Left ventricle myocardium inferior (tissue), 1 donor: ENCODE measurements at places on chromosomes 2 and 18. TPM values are rescaled to one million over a fixed set of nuclear protein-coding genes. Genes with fewer than 3 reads are reported as not detected.

TANK gene
- 27.8 TPM for total RNA-seq

APOB gene
- total RNA-seq, result 9.1 TPM

ZNF407 gene
- total RNA-seq, result 10.6 TPM

CCDC74A gene
- total RNA-seq, result 1.1 TPM

CXCR2 gene
- 0.96 TPM for total RNA-seq

BCL2 gene
- 7.3 TPM for total RNA-seq

GRCh38 chr2:10800163-10800562, 12.4 kb downstream of the PDIA6 start:
- H3K27ac ChIP-seq, result no peak overlapping the region
- no peak for DNase-seq
- H3K4me1 ChIP-seq, result peaks cover 15% of the 10 kb centered on the region
- H3K4me3 ChIP-seq, result no peak overlapping the region
- H3K27me3 ChIP-seq, result no peaks in the 10 kb centered on the region

GRCh38 chr18:35861367-35862118, 110.9 kb upstream of the RMP24 start:
- no peaks in the 10 kb centered on the region for H3K36me3 ChIP-seq
- H3K4me3 ChIP-seq, result peak overlapping the region; percentile 50
- H3K27ac ChIP-seq, result peak overlapping the region; percentile 83
- peak; percentile 30 for DNase-seq
- H3K27me3 ChIP-seq, result no peaks in the 10 kb centered on the region
- peaks cover 11% of the 10 kb centered on the region for H3K4me1 ChIP-seq

GRCh38 chr2:208175840-208176153, 12.4 kb upstream of the CRYGA start:
- peaks cover 3% of the 10 kb centered on the region for H3K27me3 ChIP-seq
- DNase-seq, result no peak
- no peak overlapping the region for H3K27ac ChIP-seq
- H3K4me1 ChIP-seq, result no peaks in the 10 kb centered on the region
- H3K4me3 ChIP-seq, result no peak overlapping the region

DNA sequence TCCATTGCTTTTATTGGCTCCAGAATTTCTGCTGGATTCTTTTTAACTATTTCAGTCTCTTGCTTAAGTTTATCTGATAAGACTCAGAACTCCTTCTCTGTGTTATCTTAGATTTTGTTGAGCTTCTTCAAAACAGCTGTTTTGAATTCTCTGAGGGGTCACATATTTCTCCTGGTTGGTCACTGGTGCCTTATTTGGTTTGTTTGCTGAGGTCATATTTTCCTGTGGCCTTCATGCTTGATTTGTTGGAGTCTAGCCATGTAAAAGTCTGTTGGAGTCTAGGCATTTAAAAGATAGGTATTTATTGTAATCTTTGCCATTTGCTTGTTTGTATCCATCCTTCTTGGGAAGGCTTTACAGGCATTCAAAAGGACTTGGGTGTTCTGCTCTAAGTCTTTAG, 398.7 kb downstream of the DSEL start:
- no peak overlapping the region for H3K27ac ChIP-seq
- H3K4me3 ChIP-seq, result no peak overlapping the region
- no peaks in the 10 kb centered on the region for H3K36me3 ChIP-seq
- H3K27me3 ChIP-seq, result no peaks in the 10 kb centered on the region

DNA sequence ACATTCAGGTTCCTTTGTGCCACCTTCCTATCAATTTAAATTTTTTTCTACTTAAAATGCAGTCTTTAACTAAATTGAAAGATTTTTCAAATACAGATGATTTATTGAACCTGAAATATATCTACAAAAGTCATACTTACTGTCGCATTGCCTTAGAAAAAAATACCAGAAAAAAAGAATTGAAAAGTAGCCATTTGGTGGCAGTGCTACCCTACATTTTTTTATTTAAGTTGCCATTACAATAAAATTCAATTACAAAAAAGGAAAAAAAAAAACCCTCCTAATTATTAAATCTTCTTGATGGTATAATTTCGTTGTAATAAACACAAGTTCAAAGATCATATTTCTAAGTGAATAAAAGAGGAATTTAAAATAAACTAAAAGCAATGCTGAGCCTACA, 43.4 kb downstream of the DSC3 start:
- no peak for DNase-seq
- H3K4me1 ChIP-seq, result no peaks in the 10 kb centered on the region
- no peaks in the 10 kb centered on the region for H3K36me3 ChIP-seq
- peaks cover 17% of the 10 kb centered on the region for H3K27me3 ChIP-seq
- H3K4me3 ChIP-seq, result no peak overlapping the region

DNA sequence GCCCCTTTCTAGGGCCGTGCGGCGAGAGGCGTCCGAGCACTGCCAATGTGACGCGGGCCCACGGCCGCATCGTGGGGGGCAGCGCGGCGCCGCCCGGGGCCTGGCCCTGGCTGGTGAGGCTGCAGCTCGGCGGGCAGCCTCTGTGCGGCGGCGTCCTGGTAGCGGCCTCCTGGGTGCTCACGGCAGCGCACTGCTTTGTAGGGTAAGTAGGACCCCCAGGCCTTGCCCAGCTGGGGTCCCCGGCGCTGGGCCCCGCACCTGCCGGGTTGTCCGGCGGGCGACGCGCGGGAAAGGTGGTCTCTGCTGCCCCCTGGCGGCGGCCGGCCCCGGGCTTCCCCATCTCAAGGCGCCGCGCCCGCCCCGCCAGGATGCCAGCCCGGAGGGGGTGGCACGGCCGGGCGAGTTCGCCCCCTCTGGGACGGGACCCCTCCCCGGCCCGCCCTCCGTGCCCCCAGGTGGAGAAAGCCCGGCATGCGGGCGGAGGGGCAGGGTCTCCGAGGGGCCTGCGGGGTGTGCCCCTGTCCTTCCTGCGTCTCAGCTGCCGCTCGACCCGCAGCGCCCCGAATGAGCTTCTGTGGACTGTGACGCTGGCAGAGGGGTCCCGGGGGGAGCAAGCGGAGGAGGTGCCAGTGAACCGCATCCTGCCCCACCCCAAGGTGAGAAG, 1.9 kb downstream of the PRSS56 start:
- DNase-seq, result peak; percentile 44
- peak overlapping the region; percentile 53 for H3K4me3 ChIP-seq
- H3K36me3 ChIP-seq, result no peaks in the 10 kb centered on the region
- peaks cover 44% of the 10 kb centered on the region for H3K4me1 ChIP-seq
- no peak overlapping the region for H3K27ac ChIP-seq

DNA sequence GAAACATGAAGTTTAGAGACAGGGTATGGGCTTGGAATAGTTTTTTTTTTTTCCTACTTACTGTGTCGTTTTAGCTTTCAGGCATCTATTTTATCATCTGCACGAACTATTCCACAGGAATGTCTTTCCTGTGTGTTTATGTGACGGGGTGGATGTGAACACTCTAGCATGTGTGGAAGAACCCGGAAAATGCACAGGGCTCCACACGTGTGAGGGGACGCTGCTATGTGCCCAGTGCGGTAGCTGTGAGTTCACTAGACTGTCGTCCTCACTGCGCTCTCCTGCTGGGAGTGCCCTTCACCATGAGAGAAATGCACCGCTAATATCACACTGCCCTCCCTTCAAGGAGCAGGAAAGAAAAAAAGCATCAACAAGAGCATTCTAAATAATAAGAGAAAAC, 250.8 kb upstream of the PXDN start:
- no peak overlapping the region for H3K4me3 ChIP-seq

DNA sequence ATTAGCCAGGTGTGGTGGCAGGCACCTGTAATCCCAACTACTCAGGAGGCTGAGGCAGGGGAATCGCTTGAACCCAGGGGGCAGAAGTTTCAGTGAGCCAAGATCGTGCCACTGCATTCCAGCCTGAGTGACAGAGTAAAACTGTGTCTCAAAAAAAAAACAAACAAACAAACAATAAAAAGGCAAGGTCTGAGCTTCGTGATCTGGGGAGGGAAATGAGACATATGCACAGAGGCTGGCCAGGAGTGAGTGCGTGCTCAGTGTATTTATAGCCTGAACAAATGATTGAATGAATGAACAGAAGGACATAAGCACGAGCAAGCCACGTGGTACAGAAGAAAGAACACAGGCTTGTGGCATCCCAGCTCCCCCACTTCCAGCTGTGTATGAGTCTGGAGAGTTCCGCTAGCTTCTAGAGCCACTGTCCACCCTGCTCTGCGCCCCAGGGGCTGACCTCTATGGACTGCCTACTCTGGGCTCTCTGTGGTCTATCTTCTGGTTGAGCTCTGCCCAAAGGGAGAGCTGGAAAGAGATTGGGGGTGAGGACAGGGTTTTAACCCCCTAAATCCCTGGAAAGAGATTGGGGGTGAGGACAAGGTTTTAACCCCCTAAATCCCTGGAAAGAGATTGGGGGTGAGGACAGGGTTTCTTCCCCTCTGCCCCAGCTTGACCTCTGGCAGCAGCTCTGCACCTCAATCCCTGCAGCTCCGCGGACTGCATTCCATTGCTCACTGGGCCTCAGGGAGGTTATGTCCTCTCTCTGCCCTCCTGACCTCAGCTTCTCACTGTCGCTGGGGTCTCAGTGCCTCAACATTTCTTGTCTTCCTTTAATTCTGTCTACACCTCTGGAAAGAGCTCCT, 11.0 kb upstream of the ROCK2 start:
- DNase-seq, result no peak
- H3K27me3 ChIP-seq, result no peaks in the 10 kb centered on the region
- H3K36me3 ChIP-seq, result no peaks in the 10 kb centered on the region
- no peak overlapping the region for H3K4me3 ChIP-seq
- peaks cover 12% of the 10 kb centered on the region for H3K4me1 ChIP-seq

DNA sequence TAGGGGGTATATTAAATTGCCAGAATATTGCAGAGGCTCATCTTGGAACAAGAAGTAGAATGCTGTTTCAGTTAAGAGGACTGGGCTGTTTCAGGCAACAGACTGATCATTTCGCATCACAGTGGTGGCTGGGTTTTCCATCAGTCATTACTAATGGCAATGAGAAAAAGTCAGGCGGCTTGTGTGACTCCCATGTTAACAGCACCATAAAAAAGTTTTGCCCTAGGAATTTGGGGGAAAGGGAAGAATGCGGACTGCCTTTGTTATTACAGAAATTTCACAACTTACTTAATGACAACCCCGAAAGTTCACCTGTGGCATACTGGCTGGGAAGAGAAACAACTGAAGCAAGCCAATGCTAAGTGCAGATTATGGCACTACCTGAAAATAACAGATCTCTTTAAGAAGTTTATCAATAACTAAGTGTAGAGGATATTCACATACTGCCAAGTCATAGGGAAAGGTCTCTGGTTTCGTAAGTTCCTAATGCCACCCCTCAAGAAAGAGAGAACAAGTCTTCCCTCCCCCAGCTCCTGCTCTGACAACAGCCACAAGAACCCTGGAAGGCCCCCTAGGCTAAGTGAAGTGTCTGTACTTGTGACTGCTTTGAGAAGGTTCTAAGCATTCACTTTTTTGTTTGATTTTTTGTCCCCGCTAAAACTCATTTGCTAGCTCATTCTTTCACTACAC, 40.5 kb upstream of the AP1S3 start:
- H3K27me3 ChIP-seq, result no peaks in the 10 kb centered on the region
- peaks cover 100% of the 10 kb centered on the region for H3K36me3 ChIP-seq
- H3K4me3 ChIP-seq, result no peak overlapping the region
- no peak for DNase-seq
- no peaks in the 10 kb centered on the region for H3K4me1 ChIP-seq

- peak overlapping the region; percentile 80 for H3K4me3 ChIP-seq
- H3K36me3 ChIP-seq, result no peaks in the 10 kb centered on the region
- DNase-seq, result peak; percentile 33
- H3K27ac ChIP-seq, result peak overlapping the region; percentile 90
Measured at GRCh38 chr18:80109676-80110078, 615 bp downstream of the ADNP2 start.
